ENCODE measurements at places on chromosomes 2 and 18.

DNA sequence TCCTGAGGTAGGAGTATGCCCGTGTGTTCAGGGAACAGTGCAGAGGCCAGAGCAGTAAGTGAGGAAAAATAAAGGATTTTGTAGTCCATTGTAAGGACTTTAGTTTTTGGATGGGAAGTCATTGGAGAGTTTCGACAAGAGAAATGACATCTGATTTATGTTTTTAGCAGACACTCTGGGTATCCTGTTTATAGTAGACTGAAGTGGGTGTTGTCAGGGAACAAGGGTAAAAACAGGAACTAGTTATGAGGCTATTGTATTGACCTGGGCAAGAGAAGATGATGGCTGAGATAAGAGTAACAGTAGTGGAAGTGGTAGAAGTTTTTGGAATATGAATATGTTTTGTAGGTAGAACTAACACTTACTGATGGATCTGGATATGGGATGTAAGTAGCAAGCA is 59.8 kb downstream of the GTF2A1L start:
- DNase-seq, result no peak

DNA sequence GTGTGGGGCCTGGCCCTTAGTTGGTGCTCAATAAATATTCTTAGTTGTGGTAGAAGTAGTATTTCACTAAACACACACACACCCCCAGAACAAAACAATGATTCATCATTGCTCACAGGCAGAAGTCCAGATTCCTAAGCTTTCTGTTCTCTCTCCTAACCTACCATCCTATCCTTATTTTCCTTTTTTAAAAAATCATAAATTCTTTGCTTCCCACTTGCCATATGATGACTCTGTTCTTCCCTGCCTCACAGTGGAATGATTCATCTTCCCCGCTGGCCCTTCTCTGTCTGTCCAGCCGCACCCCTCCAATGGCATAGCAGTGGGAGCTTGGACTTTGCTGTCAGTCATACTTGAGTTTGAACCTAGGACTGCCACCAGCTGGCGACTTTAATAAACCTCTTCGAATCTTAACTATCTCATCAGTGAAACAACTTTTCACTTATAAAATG is 5.2 kb downstream of the EML6 start:
- no peak for DNase-seq

GRCh38 chr2:48313036-48313877 is 216.7 kb upstream of the STON1 start:
- DNase-seq, result no peak

DNA sequence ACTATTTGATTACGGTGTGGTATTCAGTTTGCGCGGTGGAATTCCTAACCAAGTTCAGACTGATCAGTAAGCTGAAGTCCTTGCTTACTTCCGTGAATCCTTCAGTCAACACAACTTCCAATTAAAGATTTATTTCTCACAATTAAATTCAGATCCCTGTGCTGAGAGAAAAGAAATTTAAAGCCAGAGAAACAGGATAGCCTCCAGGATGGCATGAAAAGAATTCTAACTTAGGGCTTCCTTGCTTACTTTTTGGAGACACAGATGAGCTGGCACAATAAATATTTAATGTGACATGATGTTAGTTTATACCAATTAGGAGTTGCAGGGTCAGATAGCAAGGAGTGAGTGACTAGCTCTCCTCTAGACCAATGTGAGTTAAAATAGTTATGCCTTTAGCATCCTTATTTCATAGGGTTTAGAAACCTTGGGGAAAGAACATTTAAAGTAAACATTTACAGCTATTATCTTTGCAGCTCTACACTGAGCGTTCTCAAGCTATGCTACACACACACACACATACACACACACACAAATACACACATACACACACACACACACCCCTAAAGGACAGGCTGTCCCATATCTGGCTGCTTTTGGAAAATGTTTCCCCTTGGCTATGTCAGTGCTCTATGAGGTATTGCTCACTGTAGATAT is 151.0 kb downstream of the TRIB2 start:
- no peak for DNase-seq

- no peak for DNase-seq
Measured at GRCh38 chr2:31526946-31527732, 53.6 kb downstream of the SRD5A2 start.

DNA sequence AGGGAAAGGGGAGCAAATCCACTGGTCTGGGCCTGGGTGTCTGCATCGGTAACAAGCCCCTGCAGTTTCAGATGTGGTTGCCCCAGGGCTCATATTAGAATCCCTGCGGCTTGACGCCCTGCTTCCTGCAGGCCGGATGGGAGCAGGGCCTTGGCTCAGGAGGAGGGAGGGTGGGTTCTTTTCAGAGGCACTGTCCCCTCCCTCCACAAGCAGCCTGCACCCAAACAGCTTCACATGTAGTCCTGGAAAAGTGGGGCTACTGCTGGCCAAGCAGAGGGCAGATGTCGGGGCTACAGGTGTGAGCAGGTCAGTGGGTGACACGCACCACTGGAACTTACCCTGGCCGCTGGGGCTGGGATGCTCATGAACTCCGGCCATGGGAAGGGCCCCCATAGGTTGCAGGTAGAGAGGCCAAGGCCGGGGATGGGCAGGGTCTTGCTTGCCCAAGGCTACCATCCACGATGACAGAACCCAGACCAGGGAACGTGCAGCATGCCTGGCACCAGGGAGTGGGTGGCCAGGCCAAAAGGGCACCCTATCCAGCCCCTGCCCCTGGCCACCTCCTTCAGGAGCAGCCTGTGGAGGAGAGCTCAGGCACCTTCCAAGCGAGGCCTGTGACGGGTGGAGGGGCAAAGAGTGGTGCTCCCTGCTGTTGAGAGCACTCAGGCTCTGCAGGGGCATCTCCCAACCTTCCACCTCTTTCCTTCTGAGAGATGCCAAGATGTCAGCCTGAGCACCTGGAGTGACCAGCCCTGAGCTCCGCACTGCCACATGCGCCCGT is 16.8 kb downstream of the ARID5A start:
- DNase-seq, result no peak

- DNase-seq, result no peak
Measured at GRCh38 chr2:34547900-34548299, 948.8 kb upstream of the FAM98A start.

GRCh38 chr2:174802459-174802858 is 38.2 kb upstream of the CHRNA1 start:
- no peak for DNase-seq

GRCh38 chr2:168529054-168529833 is 73.2 kb downstream of the CERS6 start:
- no peak for DNase-seq

DNA sequence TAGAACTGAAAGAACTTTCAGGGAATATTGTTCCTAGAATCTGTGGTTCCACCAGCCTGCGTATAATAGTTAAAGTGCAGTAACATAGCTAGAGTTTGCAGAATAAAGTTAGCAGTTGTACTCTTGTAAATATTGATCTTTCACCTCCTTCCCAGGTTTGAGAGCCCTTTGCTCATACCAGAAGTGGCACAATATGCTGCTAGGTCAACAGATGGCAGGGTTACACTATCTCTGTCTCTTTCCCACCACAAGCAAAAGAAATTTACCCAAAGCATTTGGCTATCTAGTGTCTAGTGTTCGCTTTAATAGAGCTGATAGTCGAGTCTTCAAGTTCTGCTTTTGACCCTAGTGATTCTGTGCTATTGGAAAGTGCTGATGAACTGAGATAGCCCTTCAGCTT is 119.0 kb upstream of the KLHL14 start:
- no peak for DNase-seq

DNA sequence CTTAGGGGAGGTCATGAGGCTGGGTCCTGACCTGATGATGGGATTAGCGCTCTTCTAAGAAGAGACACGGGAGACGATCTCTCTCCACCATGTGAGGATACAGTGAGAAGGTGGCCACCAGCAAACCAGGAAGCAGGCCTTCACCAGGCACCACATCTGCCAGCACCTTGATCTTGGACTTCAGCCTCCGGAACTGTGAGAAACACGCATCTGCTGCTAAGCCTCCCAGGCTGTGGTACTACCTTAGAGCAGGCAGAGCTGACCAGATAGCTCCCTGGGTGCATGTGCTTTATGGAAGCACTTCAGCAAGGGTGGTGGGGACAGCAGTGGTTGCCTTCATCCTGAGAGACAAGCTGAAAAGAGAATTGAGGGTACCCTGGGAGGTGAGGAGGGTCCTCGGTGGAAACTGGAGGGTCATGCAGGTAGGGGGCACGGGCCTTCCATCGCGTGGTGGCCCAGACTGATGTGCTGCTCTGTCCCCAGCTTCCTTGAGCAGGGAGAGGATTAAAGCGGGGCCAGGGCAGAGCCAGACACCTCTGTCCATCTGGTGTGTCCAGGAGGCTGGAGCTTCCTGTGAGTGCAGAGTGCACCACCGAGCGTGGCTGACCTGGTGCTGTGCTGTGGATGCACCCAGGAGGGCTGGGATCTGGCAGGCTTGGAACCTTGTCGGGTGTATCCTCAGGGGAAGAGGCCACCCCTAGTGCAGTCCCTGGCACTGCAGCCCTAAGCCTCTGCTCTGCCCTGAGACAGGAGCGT is 42.9 kb upstream of the HS6ST1 start:
- no peak for DNase-seq

DNA sequence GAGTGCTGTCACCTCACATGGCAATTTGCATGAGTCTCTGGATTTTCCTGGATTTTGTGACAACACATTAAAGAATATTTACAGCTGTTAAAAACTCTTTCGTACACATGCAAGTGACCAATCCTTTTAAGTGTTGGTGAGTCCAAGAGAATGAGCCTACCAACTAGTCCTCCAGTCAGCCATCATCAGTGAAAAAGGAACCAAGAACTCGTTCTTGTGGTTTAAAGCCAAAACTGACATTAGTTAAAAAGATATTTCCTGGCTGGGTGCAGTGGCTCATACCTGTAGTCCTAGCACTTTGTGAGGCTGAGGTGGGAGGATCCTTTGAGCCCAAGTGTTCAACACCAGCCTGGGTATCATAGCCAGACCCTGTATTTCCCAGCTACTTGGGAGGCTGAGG is 215.4 kb upstream of the ITGA4 start:
- no peak for DNase-seq

DNA sequence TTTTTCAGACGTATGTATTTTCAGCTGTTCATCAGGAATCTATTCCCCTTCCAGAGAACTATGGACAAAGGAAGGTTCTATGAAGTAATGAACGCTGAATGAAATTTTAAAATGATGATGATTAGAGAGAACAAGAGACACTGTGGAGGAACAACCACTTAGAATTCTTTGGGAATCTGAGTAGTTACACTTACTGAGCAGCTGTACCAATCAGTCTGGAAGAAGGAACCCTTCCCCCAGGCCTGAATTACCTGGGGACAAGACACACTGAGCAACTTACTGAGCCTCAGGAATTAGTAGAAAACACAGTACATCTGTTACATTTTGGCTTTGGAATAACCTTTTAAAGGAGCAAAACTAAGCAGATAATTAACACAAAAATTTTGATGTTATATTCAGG is 1.9 kb downstream of the MSTN start:
- DNase-seq, result no peak

DNA sequence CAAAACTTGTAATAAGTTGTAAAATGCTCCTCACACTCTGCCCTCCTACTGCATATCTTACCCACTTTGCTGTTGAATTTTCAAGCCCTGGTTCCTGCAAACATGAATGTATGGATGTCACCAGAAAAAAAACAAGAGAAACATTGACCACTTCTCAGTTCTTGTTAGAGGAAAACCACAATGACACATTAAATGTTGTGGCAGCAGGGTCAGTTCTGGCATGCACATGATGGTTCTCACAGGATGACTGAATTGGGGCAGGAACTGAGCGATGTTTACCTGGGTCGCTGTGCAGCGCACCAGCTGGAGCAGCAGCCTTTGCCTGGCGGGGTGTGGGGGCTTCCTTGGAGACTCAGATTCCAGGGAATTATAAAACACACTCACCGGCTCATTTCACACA is 14.0 kb upstream of the PRKCE start:
- DNase-seq, result no peak

DNA sequence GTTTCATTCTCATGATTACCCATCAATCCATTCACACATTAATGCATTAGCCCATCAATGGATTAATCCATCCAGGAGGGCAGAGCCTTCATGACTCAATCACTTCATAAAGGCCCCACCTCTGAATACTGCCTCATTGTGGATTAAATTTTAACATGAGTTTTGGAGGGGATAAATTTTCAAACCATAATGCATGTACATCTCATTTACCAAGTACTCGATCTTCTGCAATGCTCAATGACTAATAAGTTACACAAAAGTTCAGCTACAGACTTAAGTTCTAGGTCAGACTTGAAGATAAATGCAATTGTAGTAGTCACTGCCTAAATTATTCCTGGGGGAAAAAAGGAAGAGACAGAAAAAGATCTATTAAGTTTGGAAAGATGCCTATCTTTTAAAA is 120.0 kb upstream of the OSR1 start:
- no peak for DNase-seq

GRCh38 chr2:71939588-71940535 is 207.8 kb downstream of the CYP26B1 start:
- DNase-seq, result no peak

DNA sequence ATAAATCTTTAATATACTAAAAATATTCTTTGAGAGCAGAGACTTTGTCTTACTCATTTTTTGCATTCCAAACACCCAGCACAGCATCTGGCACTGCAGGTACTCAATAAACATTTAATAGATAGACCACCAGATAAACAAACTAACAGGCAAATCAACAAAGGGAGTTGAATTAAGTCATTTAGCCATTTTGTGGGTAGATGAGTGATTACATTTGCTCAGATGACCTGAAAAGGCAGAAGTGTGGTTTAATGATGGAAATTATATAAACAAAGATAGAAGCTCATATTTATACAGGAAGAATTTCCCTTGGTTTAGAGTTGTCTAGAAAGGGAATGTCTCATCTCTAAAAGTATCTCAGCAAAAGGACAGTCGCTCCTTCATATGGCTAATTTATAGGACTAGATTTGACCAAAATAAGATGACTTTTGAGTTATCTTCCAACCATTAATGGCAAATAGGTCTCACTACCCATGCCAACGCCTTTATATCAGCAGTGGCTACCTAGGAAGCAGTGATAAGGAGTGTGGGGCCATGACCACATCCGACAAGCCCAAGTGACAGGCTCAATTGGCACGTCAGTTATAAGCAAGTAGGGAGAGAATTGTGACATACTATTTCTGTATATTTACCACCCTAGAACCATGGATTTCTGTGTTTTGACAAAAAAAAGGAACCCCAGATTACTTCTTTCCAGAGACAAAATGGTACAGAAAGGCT is 173.5 kb downstream of the ATAD2B start:
- no peak for DNase-seq

DNA sequence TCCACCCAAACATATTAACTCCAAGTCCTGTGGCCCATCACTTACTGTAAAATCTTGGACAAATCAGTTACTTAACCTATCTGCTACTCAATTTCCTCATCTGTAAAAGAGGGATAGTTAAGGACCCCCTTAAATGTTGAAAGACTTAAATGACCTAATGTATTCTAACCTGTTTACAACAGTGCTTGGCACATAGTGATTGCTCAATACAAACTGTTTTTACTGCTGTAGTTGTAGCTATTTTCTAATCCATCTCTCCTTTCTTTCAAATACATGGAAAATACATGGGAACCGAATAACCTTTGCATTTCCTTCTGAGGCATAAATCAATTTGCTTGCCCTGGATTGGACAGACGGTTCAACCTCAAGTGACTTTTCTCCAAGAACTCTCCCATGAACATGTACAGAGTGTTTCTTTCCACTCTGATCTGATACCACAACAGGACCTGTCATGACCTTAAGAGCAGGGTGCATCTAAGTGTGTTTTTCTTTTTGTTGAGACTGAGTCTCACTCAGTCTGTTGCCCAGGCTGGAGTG is 2.7 kb downstream of the LNPK start:
- DNase-seq, result no peak

GRCh38 chr2:152445791-152446201 is 110.8 kb downstream of the FMNL2 start:
- DNase-seq, result no peak
